T-cell (primary cell): ENCODE measurements at places on chromosomes 3 and 15.

GRCh38 chr3:185325946-185326791, 36.8 kb upstream of the MAP3K13 start:
- no peak for DNase-seq

GRCh38 chr3:127483902-127484591, 106.5 kb downstream of the TPRA1 start:
- DNase-seq = peak; percentile 30

GRCh38 chr3:16151109-16151508, 23.4 kb upstream of the GALNT15 start:
- DNase-seq = no peak

- DNase-seq = no peak
Measured at GRCh38 chr3:7392206-7392605, 531.3 kb downstream of the GRM7 start.

DNA sequence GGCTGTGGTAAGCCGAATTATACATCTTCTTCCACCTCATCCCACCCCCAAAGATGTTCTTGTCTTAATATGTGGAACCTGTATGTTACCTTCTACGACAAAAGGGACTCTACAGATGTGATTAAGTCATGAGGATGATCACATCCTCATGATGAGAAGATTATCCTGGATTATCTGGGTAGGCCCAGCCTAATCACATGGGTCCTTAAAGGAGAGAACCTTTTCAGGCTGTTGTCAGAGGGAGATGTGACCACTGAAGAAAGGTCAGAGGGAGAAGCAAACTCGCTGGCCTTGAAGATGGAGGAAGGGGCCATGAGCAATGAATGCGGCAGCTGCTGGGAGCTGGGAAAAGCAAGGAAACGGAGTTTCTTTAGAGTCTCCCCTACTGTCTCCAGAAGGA, 12.9 kb upstream of the SCG3 start:
- DNase-seq = no peak

DNA sequence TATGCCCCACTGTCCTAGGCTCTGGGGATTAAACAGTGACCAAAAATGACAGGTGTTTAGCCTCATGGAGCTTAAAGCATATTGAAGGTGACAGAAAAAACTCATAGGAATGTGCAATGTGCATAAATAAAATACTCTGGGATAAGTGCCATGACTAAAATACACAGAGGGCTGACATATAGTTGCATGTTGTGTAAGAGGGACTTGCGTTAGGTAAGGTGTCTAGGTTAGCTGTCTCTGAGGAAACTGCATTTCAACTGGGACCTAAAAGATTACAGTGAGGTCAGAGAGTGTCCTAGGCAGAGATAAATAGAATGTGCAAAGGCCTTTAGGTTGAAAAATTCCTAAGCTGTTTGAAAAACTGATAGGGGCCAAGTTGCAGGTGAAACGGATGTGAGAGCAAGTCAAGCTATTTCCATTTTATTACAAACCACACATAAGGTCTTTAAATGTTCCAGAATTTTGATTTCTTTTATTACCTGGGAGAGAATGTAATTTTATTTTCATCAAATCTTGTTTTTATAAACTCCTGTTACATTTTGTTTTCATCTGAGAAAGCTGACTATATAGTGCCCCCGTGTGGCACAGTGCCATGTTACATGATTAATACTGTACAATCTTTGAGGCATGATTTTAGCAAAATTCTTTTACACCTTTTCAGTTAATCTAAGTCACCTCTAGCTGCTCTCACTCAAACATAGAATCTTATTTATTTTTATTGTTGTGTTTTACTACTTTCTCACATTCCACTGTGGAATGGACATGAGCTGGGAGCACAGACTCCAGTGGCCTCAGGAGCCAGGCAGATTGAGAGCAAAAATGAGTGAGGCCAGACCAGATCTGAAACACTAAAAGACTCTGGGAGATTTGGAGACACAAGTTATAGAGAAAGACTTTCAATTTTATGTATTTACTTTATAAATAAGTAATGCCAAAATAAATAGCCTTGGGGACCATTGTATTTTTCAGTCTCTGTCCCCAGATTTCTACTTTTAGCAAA, 259.6 kb upstream of the ZNF717 start:
- no peak for DNase-seq

DNA sequence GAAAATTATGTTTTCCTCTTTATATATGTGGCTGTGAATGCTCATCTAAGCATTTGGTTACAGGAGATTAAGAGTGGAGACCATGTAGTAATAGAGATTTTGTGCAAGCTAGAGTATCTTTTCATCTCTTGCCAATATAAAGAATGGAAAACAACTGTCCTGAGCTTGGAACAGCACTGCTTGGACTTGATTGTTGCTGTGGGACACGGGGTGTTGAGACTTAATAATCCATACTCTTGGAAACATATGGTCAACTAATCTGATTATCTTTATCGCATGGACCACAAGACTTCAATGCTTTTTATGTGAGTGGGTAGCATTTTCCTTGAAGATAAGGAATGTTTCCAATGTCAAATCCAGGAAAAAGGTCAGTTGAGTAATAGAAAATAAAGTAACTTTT, 806.3 kb downstream of the DIPK2A start:
- DNase-seq = no peak

GRCh38 chr3:82085851-82086475, 324.5 kb upstream of the GBE1 start:
- DNase-seq = no peak

GRCh38 chr15:65396283-65396964, 18.6 kb upstream of the IGDCC3 start:
- DNase-seq = no peak

DNA sequence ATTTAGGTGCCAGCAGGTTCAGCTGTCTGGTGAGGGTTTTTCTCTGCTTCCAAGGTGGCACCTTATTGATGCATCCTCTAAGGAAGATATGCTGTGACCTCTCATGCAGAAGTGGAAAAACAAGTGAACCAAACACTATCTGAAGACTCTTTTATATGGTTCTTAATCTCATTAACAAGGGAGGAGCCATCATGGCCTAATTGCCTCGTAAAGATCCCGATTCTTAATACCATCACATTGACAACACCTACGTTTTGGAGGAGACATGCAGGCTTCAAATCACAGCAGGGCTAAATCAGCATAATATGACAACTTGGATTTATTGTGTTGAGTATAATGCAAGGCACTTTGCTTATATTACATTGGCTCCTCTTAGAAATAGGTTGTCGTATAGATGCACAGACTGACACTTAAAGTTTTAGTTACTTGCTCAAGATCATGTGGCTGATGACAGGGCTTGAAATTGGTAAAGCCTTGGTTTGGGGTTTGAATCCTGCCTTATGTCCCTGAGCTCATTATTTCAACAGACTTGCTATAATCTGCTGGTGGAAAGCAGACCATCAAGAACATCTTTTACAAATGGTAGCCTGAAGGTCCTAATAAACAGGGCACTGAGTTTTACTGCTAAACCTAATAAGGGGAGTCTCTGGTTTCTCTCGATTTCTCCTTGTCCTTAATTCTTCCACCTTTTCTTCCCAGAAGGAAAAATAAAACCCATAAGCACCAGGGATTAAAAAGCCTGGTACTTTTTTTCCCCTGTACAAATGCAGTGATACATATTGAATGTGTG, 88.2 kb downstream of the PTPRG start:
- no peak for DNase-seq

DNA sequence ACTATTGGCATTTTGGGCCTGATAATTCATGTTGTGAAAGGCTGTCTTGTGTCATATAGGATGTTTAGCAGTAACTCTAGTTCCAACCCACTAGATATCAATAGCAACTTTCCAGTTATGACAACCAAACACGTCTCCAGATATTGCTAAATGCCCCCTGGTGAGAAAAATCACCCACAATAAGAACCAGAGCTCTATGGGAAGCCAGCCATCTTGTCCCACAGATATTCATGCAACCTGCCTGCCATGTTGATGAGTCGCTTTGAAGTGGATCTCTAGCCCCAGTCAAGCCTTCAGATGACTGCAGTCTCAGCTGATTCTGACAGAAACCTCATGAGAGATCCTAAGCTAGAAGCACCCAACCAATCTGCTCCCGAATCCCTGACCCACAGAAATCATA, 5.6 kb upstream of the TNIK start:
- DNase-seq = no peak

DNA sequence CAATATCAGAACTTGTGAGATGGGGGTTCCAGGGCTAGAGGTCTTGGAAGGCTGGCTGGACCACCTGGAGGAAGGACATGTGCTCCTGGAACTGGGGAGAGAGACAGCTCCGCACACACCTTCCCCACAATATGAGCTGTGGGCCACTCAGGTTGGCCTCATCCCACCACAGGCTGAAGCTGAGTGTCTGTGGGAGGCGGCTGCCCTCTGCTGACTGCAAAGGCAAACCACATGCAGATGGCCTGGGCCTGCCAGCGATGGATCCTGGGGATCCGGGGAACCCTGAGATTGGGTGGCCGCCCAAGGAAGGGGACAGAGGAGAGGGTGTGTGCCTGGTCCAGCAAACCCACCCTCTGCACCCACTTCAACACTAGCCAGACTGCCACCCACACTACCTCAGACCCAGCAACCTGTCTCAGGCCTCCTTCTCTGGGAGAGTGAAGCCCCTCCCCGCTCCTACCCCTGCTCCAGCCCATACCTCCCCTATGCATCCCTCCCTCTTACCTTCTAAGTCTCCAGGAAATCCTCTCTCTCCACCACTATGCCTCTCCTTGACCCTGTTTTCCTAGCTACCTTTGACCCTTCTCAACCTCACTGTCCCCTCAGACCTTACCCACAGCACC, 44.8 kb downstream of the CYP11A1 start:
- peak; percentile 36 for DNase-seq
